ENCODE measurements at places on chromosomes 13 and 19.

DNA sequence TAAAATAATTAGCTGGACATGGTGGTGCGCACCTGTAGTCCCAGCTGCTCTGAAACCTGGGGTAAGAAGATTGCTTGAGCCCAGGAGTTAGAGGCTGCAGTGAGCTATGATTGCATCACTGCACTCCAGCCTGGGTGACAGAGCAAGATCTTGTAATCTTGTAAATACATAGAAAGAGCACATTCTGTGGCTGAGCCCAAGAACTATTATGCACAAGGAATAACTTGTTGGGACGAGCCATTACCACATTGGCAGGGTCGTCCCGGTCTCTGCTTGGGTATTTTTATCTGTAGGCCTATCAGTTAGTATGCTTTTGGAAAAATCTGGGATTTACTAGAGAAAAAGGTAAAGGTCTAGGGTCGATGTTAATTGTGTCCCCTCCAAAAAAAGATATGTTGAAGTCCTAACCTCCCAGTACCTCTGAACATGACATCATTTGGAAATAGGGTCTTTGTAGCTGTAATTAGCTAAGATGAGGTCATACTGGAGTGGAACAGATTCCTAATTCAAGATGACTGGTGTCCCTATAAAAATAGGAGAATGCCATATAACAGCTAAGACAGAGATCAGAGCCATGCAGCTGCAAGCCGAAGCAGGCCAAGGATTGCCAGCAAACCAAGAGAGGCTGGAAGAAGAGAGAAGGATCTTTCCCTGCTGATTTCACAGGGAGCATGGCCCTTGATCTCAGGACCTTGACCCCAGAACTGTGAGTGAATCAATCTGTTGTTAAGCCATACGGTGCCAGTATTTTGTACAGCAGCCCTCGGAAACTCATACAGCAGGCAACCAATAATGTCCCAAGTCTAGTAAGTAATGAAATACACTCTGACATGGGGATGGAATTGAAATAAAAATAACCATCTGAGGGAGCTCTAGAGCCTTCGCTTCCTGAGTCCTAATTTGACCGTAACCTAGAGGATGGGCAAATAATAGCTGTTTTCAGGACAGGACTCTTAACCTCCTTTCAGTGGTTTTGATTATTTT, 77.0 kb downstream of the TM9SF2 start:
- DNase-seq: no peak

DNA sequence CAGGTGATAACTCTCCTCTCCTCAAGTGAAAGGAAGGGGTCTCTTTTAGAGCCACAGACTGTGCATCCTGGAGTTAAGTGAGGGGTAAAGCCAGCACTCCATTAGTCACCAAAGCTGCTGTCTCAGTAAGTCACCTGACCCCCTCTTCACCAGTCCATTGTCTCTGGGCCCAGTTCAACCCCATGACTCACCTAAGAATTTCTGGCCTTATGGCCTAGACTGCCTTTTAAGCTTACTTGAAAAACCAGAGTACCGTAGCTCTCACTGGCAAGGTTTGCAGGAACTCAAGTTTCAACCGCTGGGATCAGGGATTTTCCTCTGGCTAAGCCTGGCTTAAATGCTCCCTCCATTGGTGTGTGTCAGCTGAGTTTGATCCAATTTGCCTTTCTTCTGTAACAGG, 23.4 kb upstream of the EID2 start:
- no peak for DNase-seq

- DNase-seq: no peak
These were observed 84.0 kb downstream of the LACC1 start for GRCh38 chr13:43963726-43964125.

GRCh38 chr19:35513628-35514281, at the start of gene DMKN:
Gene DMKN (minus strand): TSS chr19:35513649. CDS start chr19:35513475, 174 bp downstream.
- no peak for DNase-seq

GRCh38 chr19:31064491-31064890, 284.7 kb downstream of the TSHZ3 start:
- no peak for DNase-seq

- no peak for DNase-seq
These were observed 12.0 kb upstream of the NUMBL start for GRCh38 chr19:40702337-40703012.

GRCh38 chr13:99505814-99506269, 4.6 kb downstream of the TM9SF2 start:
- no peak for DNase-seq

DNA sequence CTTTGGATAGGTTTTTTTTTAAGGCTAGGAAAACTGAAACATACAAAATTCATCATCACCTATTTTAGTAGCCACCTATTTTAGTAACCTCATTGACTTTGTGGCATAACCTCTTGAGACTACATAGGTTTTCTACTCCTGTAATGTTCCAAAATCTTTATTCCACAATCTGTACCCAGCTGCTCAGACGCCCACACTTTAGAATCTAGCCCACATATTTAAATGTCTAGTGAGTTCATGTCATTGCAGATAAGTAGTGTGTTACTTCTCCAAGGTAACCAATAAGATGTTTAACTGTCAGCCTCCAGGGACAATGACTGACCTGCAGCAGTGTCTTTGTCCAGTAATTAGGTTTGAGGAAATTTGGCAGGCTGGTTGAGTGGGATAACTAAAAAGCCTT, 330.2 kb downstream of the MZT1 start:
- DNase-seq: no peak

- DNase-seq: no peak
These were observed 48.1 kb upstream of the RAP2A start for GRCh38 chr13:97385854-97386253.

Data from stimulated activated naive CD8-positive, alpha-beta T cell treated with anti-CD3 and anti-CD28 coated beads, Interleukin-15, Interleukin-2, amounts not matched to agents 100 U/mL and 50 U/mL, for 24 hours (primary cell).